Skin of body (tissue), 3 donors: ENCODE measurements at places on chromosomes 4 and X. TPM values are rescaled to one million over a fixed set of nuclear protein-coding genes. Genes with fewer than 3 reads are reported as not detected.

Gene RASGEF1B
- total RNA-seq, result 61.7 TPM

- no peak for DNase-seq
Measured at GRCh38 chrX:149629730-149630387, 1.7 kb downstream of the TMEM185A start.

DNA sequence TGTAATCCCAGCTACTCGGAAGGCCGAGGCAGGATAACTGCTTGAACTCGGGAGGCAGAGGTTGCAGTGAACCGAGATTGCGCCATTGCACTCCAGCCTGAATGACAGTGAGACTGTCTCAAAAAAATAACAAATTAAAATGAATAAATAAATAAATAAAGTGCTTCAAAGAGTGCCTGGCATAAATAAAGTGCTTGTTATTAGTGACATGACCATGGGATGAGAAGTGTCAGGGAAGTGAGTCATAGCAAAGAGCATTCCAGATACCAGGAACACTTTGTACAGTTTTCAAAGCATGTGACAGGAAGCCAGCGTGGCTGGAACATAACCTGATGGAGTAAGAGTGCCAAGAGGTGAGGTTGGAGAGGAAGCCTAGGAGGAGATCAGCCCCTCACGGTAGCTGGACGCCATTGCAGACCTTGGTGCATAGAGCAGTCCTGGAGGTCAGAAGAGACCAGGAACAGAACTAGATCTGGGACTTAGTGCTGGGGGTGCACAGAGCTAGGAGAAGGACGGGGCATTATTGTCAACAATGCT, 6.0 kb upstream of the WDR13 start:
- no peak for DNase-seq

- DNase-seq, result no peak
Measured at GRCh38 chrX:275967-276580, 5.1 kb upstream of the PLCXD1 start.

DNA sequence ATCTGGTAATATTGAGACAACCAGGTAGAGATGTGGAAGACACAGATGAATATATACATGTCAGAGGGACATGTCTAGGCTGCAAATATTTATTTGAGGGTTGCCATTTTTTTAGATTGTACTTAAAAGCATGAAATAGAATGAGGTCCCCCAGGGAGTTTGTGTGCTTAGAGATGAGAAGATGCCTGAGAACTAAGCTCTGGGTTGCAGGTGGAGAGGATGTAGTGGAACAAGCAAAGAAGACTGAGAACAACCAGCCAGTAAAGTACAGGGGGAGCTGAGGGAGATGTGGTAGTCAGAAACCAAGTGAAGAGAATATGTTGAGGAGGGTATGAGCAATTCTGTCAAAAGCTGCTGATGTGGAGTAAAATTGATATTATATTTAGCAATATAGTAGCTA, 95.6 kb upstream of the UNC5C start:
- DNase-seq, result no peak

DNA sequence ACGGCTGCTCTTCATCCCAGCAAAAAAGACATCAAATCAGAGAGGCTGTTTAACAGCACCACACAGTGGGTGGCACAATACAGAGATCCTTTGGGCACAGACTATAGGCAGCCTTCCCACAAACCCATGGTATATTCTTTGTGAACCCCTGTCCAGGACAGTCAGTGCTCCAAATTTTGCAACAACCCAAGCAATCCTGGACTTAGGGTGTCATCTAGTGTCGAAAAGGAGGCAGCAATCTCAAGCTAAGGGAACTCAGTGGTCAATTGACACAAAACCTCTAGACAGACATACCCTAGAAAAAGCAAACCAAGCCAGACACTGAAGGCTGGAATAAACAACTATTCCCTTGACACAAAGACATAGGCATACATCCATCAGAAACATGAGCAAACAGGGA, 137.4 kb downstream of the BMP15 start:
- no peak for DNase-seq

DNA sequence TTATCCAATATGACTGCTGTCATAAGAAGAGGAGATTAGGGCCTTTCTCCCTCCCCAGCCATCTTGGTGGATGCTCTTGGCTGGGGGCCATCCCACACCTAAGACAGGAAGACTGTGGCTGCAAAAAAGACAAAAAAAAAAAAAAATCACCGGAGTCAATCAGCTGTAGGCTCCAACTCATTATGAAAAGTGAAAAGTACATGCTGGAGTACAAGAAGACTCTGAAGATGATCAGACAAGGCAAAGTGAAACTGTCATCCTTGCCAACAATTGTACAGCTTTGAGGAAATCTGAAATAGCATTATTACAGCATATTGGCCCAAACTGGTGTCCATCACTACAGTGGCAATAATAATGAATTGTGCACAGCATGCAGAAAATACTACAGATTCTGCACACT, 5.2 kb downstream of the EGFL6 start:
- no peak for DNase-seq

DNA sequence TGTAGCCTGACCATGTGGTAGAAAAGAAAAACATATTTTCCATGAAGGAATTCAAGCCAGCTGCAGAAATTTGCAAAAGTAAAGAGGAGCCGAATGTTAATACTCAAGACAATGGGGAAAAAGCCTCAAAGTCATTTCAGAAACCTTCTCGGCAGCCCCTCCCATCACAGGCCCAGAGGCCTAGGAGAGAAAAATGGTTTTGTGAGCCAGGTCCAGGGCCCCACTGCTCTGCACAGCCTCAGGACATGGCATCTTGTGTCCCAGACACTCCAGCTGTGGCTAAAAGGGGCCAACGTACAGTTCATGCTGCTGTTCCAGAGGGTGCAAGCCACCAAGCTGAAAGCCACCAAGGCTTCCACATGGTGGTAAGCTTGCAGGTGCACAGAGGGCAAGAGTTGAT, 50.9 kb upstream of the BBS12 start:
- no peak for DNase-seq

- peak; percentile 85 for DNase-seq
Measured at GRCh38 chrX:47540754-47541538, 20.1 kb upstream of the ARAF start.

DNA sequence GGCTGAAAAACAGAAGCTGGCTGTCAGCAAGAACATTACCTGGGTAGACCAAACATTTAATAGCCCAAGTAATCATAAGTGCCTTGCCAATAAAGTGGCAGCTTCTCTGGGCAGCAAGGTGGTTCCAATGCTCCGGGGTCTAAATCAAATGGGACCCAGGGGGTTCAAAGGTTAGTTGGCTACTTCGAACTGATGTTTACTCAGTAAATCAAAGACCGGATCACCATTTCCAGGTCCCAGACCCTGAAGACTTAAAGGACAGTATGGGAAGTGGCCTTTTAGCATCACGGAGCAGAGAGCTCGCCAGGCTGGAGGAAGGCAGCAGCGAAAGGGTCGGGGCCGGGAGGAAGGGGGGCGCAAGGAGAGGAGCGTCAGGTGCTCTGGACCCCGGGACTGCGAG, 1.0 kb downstream of the SH3KBP1 start:
- DNase-seq, result no peak

DNA sequence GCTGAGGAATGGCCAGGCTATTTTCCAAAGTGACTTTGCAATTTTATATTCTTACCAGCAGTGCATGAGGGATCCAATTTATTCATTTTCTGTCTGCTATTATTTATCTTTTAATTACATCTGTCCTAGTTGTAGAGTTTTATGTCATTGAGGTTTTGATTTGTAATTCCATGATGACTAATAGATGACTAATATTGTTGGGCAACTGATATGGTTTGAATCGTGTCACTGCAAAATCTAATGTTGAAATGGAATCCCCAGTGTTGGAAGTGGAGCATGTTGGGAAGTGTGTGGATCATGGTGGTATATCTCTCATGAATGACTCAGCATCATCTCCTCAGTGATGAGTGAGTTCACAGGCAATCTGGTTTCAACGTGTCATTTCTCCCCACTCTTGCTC, 201.5 kb downstream of the TBX22 start:
- no peak for DNase-seq

Gene MYOZ2
- 21.2 TPM for total RNA-seq

GRCh38 chrX:28709421-28709820, 122.2 kb downstream of the IL1RAPL1 start:
- DNase-seq, result no peak

DNA sequence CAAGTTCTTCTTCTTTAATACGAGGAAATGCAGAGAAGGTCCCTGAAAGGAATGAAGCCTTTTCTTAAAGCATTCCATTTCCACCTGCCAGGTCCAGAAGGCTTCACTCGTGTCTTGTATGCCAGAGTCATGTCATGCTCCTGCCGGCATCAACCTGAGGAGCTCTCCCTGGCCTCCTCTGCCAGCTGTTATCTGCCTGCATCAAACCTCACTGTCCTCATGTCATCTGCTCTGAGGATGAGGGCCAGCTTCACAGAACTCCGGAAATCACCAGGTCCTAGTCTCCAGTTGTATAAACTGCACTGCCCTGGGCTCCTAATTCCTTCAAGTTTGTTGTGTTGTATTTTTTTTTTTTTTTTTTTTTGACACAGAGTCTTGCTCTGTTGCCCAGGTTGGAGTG, 20.0 kb upstream of the S100G start:
- DNase-seq, result no peak

- no peak for DNase-seq
Measured at GRCh38 chr4:77671051-77671450, 65.4 kb downstream of the CXCL13 start.

GRCh38 chrX:116009346-116009745, 161.2 kb upstream of the AGTR2 start:
- no peak for DNase-seq

DNA sequence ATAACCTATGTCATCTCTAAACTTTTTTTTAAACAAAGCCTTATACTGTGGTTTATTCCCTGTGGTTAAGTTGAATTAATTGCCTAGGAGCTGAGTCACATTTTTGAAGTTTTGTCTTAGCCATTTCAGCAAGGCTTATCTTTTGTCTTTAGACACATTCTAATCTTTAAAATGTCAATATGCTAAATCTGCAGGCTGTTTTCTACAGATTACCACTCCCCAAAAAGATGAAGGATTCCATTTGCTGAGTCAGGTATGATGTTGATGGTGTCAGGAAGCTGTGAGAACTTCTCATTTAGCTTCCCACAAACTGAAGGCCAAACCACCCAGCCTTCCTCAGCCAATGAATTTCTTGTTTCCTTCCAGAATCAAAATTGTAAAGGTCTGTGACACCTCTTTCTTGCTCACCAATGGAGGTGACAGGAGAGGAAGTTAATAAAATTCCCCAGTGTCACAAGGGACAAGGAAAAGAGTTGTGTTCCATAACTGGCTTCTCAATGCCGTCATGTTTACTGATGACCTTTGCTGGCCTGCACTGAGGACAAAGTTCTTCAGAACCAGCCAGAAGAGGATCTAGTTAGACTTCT, 3.7 kb upstream of the CXCL6 start:
- no peak for DNase-seq

Gene TRAM1L1
- 3.2 TPM for total RNA-seq

DNA sequence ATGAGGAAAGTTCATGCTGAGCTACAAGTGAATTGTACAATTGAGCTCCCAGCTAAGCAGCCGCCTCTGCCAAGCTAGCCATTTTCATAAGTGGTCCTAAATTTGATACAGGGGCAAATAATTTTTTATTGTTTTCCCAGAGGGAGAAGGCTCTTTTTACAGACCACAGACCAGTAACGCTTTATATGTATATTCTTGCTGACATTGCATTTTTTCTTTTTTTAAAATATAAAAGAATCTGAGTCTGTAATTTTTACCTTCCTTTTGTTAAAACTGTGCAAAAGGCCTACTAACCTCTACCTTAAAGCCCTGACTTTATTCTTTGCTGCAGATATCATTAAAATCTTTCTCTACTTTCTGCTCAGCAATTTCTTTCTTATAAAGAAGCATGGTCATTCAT, 501.2 kb upstream of the INTU start:
- no peak for DNase-seq

- peak; percentile 7 for DNase-seq
Measured at GRCh38 chr4:81494031-81494431, 22.3 kb upstream of the RASGEF1B start.

DNA sequence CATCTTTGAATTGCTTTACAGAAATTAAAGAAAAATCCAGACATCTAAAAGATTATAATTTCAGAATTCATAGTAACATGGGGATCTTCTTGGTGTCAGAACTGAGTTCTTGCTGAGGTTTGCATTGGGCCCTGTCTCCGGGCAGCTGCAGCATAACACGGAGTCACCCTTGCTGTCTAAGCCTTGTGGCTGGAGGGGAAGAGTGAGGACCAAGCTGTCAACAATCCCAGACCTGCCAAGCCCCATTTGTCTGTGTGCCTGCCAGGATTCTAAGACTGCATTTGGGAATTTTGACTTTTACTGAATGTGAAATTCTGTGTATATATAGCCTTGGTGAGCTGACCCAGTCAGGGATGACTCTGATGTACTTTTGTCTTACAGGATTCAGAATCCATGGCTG, 25.2 kb upstream of the NAP1L5 start:
- no peak for DNase-seq

Gene TEX11
- not detected for total RNA-seq

DNA sequence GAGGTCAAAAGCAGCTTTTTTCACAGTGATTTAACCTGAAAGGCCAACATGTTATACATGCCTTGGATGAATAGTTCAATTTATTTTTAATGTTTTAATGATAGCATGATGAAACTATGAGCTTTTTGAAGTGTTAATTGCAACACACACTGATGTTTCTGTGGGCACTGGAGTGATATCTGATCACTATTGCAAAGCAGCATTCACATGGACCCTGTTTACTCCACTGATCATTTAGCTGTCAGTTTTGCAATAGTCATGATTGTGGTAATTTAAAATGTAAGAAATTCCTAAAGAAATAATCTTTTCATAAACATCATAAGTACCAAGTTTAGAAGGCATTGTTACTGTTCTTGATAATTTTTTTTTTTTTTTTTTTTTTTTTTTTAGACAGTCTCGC, 74.1 kb downstream of the ARSJ start:
- no peak for DNase-seq

Gene TMPRSS11F
- total RNA-seq, result 2.3 TPM

DNA sequence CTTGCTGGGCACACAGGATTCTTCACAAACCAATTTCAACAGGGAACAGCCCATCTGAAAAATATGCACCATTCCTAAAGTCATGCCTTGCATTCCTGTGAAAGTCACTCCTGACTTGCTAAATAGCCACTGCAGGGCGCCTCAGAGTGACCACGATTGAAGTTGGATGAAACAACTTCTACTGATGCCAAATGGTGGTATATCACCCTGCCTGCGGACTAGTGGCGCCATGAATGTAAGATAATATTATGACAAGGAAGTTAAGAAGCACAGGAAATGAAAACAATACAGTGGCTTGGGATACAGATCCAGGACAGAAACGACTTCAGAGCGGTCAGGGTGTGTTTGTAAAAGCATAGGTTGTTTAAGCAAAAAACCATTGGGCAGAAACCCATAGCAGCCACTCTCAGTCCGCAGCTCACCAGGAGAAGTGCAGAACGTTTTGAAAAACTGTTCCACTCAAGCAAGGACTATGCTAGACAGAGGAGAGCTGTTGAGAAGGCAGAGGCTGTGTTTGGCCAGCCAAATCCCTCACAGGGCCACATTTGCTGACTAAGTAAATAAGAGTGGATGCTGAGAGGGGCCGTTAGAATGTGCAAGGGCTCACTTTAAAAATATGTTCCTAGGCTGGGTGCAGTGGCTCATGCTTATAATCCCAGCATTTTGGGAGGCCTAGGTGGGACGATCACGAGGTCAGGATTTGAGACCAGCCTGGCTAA, 250.4 kb downstream of the PTTG2 start:
- DNase-seq, result no peak

GRCh38 chrX:112068430-112068829, 14.1 kb downstream of the TRPC5 start:
- no peak for DNase-seq

GRCh38 chrX:72468607-72469006, 104.0 kb downstream of the HDAC8 start:
- DNase-seq, result no peak

GRCh38 chr4:89645482-89645881, 191.5 kb downstream of the SNCA start:
- no peak for DNase-seq
